ENCODE measurements at places on chromosomes 16 and 17. TPM values are rescaled to one million over a fixed set of nuclear protein-coding genes. Genes with fewer than 3 reads are reported as not detected.

DNA sequence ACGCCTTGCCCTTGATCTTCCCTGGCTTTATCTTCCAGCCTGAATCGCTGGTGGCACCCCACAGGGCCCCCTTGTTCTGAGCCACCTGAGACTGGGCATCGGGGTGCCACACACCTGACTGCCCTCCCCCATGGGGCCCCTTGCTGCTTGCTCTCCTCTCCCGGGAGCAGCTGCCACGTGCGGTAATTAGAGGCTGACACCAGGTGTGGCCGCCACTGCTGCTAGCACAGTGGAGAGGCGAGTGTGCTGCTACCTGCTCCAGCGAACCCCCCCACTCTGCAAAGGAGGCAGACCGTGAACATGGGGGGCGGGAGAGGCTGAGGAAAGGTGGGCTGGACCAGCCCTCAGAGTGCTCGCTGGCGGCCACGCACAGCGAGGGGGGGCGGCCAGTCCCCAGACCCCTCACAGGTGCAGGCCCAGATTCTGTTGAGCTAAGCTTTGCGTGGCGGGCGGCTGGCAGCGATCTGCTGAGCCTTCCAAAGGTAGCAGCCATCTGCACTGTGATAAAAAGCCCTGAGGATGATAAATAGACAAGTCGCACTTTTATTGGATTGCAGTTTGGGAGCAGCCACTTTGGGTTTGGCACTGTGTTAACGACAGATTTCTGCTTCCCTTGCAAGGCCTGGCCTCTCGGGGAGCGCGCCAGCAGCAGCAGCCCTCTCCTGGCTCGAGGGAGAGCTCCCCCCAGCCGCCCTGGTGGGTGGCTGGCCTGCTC lies 167.9 kb upstream of the GSE1 start:
- no peaks in the 10 kb centered on the region for H3K27me3 ChIP-seq
- H3K4me1 ChIP-seq, result peaks cover 30% of the 10 kb centered on the region
- no peak for DNase-seq

CBX1 gene
- 33.5 TPM for total RNA-seq

DNA sequence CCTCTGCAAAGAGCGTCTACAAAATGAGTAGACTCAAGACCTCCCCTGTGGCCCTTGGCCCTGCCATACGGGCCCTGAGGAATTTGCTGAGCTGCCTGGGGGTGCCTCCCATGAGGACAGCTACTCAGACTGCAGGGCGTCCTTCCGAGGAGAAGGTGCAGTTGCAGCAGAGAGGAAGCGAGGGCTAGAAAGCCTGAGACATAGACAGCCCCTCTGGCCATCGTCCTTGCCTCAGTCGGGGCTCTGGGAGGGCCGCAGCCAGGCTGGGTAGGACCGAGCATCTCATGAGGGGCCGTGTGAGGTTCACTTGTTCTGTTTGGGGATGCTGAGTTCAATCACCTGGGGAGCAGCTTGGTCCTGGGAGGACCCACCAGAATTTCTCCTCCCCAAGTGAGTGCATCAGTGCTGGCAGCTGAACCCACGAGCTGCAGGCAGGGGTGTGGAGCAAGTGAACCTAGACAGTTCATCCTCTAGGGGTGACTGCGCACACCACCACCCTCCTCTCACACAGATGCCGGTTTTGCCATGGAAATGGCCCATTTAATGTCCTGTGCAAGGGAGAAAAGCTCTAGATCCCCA lies 20.3 kb downstream of the RAB11FIP4 start:
- no peak overlapping the region for H3K27ac ChIP-seq
- H3K4me3 ChIP-seq, result no peak overlapping the region
- H3K36me3 ChIP-seq, result no peaks in the 10 kb centered on the region
- no peaks in the 10 kb centered on the region for H3K4me1 ChIP-seq

DNA sequence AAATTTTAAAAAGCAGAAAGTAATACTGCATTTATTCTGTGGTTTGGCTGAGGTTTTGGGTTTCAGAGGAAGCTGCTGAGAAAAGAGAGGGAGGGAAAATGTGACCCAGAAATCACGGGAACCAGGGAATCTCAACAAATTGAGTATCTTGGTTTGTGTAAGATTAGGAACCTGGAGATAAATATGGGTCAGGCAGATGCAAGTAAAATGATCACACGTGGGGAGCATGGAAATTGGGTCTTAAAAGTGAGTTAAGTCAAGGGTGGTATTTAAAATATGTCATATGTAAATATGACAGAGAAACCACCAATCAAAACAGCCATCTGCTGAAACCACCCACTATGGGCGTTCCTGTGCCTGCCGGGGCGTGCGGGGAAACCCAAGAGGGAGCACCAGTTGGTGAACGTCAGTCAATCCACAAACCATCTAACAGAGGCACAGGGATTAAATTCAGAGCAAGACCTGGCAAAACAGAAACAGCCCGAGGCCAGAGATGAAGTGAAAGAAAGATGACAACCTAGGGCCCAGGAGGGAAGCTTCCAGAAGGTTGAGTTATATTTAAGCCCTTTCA lies 33.4 kb downstream of the CDH13 start:
- DNase-seq, result no peak
- H3K27me3 ChIP-seq, result no peaks in the 10 kb centered on the region
- H3K4me1 ChIP-seq, result peaks cover 27% of the 10 kb centered on the region
- H3K4me3 ChIP-seq, result no peak overlapping the region
- no peak overlapping the region for H3K27ac ChIP-seq

All from naive thymus-derived CD4-positive, alpha-beta T cell (primary cell).